H9 (cell line): ENCODE measurements at places on chromosomes 13 and 19.

GRCh38 chr13:98919566-98919965, 58.3 kb downstream of the DOCK9 start:
- DNase-seq = no peak

GRCh38 chr13:101714195-101714594, 261.7 kb downstream of the ITGBL1 start:
- no peak for DNase-seq

GRCh38 chr13:109955598-109955997, 169.2 kb upstream of the IRS2 start:
- DNase-seq = no peak

GRCh38 chr13:48975856-48976575, at the start of gene FNDC3A:
TSS of gene FNDC3A (plus strand) at chr13:48975912. CDS start at chr13:49006191, 30,279 bp downstream.
- DNase-seq = peak; percentile 81

GRCh38 chr19:4980067-4980466, 11.2 kb downstream of the KDM4B start:
- no peak for DNase-seq

- DNase-seq = no peak
These were observed 34.8 kb upstream of the SGCG start for GRCh38 chr13:23146006-23146405.

GRCh38 chr19:43639519-43640423, at the start of gene CADM4:
TSS of gene CADM4 (minus strand) at chr19:43639850. CDS start at chr19:43639790, 60 bp downstream.
- peak; percentile 46 for DNase-seq

- DNase-seq = no peak
These were observed 26.3 kb downstream of the SAE1 start for GRCh38 chr19:47156861-47157430.

DNA sequence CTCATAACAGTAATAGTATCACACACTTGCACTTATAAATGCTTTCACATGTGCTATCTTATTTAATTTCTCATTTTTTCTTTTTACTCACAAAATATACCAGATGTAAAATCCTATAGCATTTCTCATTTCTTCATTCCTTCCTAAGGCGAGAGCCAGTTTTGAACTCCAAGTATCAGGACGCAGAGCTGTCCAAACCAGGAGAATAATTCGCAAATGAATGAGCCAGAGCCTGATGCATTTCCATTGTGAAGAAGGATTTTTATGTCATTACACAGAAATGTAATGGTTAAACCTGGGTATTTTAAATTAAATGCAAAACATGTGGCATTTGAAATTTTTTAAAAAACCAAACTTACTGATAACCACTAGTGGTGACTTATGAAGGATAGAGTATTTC, 244.3 kb downstream of the RGCC start:
- no peak for DNase-seq

- DNase-seq = no peak
These were observed 2.8 kb downstream of the RSPH6A start for GRCh38 chr19:45812297-45812696.

GRCh38 chr13:95118541-95119324, 182.5 kb downstream of the ABCC4 start:
- DNase-seq = no peak

DNA sequence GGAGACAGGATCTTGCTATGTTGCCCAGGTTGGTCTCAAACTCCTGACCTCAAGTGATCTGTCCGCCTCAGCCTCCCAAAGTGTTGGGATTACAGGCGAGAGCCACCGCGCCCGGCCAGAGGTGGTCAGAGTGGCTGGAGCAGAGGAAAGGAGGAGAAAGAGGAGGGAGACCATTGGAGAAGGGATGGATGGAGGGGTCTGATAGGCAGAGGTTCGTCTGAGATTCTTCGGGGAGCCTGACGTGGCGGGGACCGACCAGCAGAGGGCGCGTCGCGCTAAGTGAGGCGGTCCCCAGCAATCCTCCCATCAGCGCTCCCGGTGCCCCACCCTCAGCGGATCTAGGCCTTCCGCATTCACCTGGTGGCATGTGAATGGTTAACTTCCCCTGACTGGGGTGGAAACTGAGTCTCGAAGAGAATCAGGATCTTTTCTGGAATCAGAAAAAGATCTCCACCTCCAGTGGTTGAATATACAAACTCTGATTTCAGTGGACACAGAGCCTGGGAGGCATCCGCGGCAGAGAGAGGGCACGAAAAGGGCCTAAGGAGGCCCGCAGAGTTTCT, 8.8 kb downstream of the GTPBP3 start:
- DNase-seq = peak; percentile 90

DNA sequence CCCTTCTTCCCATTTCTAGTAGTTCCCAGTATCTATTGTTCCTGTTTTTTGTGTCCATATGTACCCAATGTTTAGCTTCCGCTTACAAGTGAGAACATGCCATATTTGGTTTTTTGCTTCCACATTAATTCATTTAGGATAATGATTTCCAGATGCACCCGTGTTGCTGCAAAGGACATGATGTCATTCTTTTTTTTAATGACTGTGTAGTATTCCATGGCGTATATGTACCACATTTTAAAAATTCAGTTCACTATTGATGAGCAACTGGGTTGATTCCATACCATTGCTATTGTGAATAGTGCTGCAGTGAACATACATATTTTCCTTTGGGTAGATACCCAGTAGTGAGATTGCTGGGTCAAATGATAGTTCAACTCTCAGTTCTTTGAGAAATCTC, 50.5 kb downstream of the DLEU7 start:
- DNase-seq = no peak

DNA sequence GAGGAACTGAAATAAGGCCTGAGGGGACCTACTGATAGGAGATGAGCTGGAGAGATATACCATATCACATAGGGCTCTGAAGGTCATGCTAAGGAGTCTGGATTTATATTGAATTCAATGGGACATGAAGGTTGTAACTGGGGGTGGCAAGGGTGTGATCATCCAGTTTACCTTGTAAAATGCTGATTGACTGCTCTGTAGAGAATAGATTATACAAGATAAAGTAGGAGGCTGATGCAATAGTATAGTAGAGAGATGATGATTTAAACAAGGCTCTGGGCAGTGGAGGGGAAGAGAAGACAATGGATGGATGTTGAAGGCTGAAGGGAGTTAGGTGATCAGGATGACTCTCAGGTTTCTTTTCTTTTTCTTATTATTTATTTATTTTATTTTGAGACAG, 18.0 kb upstream of the PAN3 start:
- DNase-seq = no peak

DNA sequence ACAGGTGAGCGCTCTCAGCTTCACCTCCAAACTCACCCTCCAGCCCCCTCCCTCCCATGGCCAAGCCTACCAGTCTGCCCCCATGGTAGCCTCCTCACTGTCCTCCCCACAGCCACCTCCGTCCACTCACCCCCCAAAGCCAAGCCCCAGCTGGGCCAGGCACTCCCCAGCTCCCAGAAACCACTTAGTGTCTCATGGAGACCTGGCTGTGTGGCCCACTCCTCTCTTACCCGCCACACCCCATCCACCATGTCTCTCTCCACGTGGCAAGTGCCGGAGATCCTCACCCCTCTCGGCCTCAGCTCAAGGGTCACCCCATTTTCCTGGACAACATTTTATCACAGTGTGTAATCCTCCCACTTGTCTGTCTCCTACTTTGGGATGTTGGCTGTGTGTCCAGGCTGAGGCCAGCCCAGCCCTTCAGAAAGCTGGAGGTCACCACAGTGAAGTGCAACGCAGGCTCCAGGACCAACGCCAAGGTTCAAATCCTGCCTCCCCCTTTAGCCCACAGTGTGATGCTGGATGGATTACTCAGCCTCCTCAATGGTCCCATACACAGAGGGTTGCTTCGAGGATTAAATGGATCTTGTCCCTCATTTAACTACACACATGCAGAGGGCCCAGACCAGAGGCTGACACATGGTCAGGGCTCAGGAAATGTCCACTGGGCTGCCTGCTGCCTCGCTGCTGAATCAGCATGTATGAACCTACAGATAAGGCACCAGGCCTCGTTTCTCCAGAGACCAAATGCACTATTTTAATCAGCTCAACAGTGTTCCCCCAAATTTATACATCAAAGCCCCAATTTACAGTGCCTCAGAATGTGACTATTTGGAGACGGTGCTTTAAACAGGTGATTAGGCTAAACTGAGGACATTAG, 71.3 kb downstream of the CEBPG start:
- DNase-seq = no peak

DNA sequence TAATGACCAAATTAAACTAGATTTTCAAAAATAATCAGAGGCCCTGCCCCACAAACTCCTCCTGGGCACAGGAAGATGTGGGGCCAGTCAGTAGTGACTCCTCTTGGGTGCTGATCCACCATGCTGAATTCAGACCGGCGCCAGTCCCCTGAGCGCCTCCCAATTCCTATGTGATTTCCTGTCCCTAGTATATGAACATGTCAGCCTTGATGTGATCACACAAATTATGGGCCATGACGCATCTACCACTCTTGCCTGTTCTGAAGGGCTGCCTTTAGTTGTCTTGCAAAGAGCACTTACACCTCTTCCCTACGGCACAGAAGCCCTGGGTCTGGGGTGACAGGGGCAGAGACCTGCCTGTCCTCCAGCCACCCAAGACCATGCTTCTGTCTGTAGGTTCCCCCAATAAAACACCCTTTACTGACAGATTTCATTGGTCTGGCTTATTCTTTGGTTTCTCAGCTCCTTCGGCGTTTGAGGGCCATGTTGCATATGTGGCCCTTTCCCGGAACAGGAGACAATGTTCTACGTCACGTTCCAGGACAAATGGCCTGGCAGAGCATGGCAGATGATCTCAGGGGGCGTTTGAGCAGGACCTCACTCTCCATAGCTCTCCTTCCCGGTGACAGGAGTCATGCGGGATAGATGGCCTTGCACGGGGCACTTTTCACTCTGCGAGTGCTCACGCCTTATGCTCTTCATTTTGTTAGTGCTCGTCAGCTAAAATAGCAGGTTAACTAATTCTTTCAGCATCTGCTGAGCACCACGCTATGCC, 5.6 kb upstream of the ATP11A start:
- DNase-seq = peak; percentile 11

DNA sequence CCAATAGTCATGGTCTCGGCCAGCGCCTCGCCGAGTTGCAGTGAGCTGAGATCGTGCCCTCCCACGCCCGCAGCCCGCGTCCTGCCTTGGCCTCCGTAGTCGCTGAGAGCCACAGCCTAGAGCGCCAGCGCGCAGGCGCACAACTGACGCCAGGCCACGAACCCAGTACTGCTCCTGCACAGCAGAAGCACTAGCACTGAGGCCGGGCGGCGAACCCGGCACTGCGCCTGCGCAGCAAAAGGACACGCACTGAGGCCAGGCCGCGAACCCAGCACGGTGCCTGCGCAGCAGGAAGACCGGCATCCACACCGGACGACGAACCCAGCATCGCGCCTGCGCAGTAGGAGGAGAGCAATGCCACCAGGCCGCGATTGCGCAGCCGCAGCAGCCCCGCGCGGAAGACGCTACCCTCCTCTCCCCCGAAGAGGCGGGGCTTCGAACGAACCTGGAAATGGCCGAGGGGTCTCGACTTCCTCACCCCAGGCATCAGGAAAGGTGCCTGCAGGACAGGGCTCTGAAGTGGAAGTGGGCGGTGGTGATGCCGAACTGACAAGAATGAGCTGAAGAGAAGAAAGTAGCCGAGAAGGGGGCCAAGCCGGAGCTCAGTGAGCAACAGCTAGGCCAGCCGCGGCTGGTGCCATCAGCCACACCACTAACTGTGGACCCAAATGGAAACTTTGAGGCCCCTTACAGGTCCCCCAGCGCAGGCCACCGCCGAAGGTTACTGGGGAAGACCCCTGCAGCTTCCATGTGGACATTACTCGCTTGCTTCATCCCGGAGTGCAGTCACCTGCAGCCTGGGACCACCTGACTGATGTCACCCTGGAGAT, 7.5 kb downstream of the F10 start:
- peak; percentile 37 for DNase-seq

GRCh38 chr13:22497991-22498780, 682.6 kb upstream of the SGCG start:
- DNase-seq = no peak

- no peak for DNase-seq
These were observed 3.2 kb downstream of the OXGR1 start for GRCh38 chr13:96991072-96991471.

DNA sequence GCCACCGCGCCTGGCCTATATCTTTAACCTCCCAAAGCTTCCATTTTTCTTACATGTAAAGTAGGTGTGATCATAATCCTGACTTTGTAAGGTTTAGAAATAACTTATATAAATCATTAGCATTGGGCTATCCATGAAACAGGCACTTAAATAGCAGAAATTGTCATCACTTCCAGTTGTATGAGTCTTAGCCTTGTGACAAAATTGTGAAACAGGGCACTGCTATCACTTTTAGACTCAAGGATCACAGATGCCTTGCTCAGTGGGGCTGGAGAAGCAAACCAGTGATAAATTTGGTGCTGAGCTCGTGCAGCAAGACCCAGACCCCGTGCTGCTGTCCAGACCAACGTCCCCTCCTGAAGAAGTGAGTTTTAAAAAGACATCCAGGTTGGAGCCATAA, 209.7 kb downstream of the KATNAL1 start:
- DNase-seq = no peak

- DNase-seq = no peak
These were observed 209.9 kb downstream of the COL4A1 start for GRCh38 chr13:110097013-110097412.

GRCh38 chr13:98563071-98563470, 13.8 kb downstream of the STK24 start:
- no peak for DNase-seq

- DNase-seq = no peak
These were observed 635.3 kb downstream of the UQCRFS1 start for GRCh38 chr19:28577666-28578065.

DNA sequence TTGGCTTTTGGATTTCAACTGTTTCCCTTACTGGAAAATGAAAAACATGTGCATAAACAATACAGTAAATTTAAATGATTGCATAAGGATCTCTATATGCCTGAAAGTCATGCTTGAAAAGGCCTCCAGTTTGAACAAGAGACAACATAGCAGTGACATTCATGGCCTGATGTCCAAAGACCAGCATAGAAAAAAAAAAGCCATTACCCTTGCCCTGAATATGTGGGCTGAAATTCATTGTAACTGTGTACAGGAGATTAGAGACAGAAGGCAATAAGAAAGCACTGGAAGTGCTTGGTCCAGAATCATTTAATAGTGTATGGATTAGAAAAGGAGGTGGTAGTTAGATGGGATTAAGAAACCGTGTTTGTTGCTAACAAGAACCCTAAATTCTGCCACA, 15.4 kb downstream of the MIR17HG start:
- DNase-seq = no peak

- no peak for DNase-seq
These were observed 28.6 kb upstream of the CYP2B6 start for GRCh38 chr19:40962460-40962961.

DNA sequence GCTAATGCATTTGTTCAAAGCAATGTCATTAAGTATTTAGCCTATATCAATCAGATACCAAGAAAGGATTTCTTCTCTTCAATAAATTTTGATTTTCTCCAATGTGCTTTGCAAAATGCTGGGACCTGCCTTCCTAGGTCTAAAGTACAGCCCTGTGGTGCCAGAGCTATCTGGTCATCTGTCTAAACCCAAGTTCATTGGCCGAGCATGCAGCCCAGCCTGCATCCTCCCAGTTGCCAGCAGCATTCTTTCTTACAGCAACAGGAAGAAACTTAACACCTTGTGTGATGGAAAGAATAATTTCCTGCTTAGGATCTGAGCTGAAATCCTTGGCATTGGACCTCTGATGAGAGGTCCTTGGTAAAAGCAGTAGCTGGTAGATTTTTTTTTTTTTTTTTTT, 310.0 kb downstream of the RBM26 start:
- no peak for DNase-seq

- DNase-seq = no peak
These were observed 272.2 kb upstream of the DACH1 start for GRCh38 chr13:72139192-72139591.

GRCh38 chr13:113820813-113821651, 42.8 kb downstream of the GAS6 start:
- no peak for DNase-seq
